ENCODE measurements at places on chromosomes 1 and 21.

- no peak for DNase-seq
These were observed 95.6 kb downstream of the CENPF start for GRCh38 chr1:214698559-214698958.

GRCh38 chr1:32426489-32427255 is 32.4 kb upstream of the BSDC1 start:
- peak; percentile 39 for DNase-seq

DNA sequence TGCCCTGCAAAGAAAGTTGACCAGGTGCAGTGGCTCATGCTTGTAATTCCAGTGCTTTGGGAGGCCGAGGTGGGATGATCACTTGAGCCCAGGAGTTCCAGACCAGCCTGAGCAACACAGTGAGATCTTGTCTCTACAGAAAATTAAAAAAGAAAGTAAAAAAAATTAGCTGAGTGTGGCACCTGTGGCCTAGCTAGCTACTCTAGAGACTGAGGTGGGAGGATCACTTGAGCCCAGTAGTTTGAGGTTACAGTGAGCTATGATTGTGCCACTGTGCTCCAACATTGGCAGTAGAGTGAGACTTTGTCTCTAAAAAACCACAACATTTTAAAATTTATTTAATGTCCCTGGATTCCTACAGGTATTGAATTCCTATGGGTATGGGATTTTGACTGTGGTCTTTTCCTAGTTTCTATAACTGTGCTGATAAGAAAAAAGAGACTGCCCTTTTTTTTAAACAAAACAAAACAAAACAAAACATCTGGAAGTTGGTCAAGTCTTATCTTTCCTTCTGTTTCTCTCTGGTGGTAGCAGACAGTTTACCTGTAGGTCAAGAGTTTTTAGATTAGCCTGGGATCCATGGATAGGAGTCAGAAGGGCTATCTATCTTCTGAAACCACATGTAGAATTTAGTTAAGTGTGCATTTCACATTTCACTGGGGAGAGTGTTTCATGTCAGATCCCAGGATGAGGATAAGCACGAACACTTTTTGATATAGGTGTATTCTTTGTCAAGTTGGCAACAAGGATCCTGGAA is 18.8 kb downstream of the UCK2 start:
- DNase-seq: no peak

- no peak for DNase-seq
These were observed 3.2 kb upstream of the CRYBG2 start for GRCh38 chr1:26357121-26357602.

- DNase-seq: no peak
These were observed 170.7 kb upstream of the GALNT2 start for GRCh38 chr1:229896306-229896705.

DNA sequence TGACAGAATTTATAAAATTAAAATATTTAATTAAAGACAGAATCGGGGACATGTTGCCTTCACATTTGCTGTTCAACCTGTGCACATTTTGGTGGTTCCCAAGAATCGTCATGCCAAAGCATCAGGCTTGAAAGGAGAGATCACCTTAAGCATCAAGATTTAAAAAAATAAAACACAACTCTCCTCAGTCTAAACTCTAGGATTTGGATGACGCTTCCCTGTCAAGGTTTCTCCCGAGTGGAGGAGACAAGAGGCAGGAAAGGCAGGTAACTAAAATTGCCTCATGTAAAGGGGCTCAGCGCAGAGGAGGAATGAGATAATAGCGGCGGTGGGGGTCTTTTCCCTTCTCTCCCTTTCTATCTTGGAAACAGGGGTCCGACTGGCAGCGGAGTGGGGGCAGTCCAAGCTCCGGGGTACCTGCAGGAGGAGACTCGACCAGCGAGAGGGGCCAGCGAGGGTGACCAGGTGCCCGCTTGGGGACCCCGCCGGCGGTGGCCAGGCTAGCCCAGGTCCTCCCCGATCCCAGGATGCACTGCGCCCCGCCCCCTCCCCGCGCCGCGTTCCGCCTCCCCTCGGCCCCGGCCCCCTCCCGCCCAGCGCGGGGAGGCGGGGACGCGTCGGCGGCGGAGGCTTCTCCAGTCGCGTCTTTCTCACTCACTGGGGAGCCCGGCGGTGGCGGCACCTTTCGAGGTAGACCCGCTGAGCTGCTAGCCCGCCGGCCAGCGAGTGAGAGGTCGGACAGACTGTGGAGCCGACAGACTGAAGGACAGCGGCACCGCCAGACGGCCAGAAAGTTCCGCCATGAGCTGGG is at the start of gene FNBP1L:
Gene FNBP1L, plus strand, starts transcription at position 638 of the 811 bp plus-strand sequence. Its CDS starts 164 bp downstream, at position 802.
- DNase-seq: peak; percentile 65

DNA sequence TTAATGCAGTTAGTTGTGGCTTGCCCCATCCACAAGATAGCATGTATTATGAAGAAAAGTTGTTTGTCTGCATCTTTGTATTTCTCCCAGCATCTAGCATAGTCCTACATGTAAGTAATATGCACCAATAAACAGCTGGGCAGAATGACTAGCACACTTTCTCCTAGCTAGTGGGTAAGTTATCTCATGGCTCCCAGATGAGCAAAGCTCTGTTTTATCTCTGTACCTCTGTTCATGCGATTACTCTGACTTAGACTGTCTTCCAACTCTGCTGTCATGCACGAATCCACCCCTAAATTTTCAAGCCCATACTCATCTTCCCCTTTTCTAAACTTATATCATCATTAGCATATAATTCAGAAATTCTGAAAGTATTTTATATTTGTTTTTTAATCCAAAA is 37.5 kb upstream of the KCTD3 start:
- no peak for DNase-seq

- DNase-seq: peak; percentile 78
These were observed 15.8 kb upstream of the S100A11 start for GRCh38 chr1:152052606-152053005.

- DNase-seq: no peak
These were observed 91.9 kb downstream of the RYR2 start for GRCh38 chr1:237133921-237134320.

- no peak for DNase-seq
These were observed 2.0 kb downstream of the PRKAA2 start for GRCh38 chr1:56647106-56647505.

GRCh38 chr1:172477741-172478140 is 33.9 kb upstream of the PIGC start:
- DNase-seq: no peak

DNA sequence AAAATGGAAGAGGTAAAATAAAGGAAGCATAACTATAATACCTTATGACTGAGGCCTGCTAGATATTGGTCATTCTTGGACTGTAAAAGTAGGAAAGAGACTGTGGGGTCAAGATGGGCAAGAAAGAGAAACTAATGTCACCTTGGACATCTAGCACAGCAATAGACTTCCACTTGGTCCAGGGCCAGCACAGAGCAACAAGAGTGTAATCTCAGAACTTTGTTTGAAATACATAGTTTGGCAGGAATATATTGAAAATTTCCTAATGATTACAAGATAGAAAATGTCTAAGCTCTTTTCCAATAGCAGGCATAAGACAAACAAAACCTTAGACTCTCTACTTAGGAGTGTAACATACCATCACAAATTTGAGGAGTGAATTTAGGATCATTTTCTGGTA is 4.6 kb downstream of the LRRC8C start:
- DNase-seq: no peak

- DNase-seq: no peak
These were observed 203.7 kb upstream of the RUNX1 start for GRCh38 chr21:35252831-35253230.

GRCh38 chr1:55015123-55015522 is 16.4 kb downstream of the BSND start:
- peak; percentile 93 for DNase-seq

DNA sequence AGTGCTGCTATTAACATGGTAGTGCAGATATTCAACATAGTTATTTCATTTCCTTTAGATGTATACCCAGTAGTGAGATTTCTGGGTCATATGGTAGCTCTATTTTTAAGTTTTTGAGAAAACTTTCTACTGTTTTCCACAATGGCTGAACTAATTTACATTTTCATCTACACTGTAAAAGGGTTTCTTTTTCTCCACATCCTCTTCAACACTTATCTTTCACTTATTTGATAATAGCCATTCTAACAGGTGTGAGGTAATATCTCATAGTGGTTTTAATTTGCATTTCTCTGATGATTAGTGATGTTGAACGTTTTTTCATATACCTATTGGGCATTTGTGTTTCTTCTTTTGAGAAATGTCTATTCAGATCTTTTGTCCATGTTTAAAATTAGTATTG is 149.8 kb downstream of the PDE4B start:
- DNase-seq: no peak

GRCh38 chr1:26696654-26697430 is 1.0 kb downstream of the ARID1A start:
- no peak for DNase-seq

GRCh38 chr1:19433719-19433998 is 51.7 kb downstream of the CAPZB start:
- no peak for DNase-seq

DNA sequence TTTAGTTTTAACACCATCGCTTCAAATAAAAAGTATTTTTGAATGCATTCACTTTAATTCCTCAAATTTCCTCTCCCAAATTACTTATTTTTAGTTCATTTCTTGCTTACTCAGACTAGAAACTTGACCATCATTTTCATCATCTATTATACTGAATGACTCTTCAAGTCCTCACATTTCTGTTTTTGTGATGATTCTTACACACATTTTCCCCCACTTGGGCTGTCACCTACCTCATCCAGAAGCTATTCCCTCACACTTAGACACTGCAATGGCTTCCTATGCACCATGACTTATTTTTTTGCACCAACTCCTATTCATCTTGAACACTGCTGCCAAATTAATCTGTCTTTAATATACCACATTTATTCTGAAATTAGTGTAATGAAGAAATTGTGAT is 239.6 kb upstream of the DUSP10 start:
- no peak for DNase-seq

DNA sequence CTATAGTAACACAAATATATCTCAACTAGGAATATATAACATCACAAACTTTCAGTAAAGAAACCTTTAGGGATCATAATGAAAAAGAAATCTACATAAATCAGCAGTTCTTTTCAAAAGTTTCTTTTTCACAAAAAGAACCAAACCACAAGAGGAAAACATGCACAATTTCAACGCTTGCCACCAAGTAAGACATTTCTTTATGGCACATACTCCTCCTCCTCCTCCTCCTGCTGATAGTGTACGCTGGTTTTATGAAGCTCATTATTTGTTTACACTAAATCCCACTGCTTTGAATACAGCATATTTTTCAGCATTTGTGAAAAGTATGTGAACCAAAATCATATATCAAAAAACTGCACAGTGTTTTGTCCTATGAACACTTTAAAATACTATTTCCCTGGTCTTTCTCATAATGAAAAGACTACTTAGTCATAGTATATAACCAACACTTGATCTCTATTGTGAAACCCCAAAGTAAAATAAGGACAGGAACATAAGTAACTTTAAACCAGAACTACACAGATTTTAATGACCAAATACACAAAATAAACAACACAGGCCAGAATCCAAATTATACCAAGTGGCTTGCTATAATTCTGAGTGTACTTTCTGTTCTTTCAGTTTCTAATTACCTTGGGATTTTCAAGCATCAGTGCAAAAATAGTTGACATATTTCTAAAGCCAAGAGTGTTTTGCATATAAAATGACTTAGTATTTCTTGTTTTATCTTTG is 184.2 kb downstream of the EIF4G3 start:
- no peak for DNase-seq

GRCh38 chr1:114081437-114082303 is 72.0 kb downstream of the SYT6 start:
- DNase-seq: no peak

GRCh38 chr1:211082824-211083223 is 51.1 kb downstream of the KCNH1 start:
- DNase-seq: peak; percentile 25

DNA sequence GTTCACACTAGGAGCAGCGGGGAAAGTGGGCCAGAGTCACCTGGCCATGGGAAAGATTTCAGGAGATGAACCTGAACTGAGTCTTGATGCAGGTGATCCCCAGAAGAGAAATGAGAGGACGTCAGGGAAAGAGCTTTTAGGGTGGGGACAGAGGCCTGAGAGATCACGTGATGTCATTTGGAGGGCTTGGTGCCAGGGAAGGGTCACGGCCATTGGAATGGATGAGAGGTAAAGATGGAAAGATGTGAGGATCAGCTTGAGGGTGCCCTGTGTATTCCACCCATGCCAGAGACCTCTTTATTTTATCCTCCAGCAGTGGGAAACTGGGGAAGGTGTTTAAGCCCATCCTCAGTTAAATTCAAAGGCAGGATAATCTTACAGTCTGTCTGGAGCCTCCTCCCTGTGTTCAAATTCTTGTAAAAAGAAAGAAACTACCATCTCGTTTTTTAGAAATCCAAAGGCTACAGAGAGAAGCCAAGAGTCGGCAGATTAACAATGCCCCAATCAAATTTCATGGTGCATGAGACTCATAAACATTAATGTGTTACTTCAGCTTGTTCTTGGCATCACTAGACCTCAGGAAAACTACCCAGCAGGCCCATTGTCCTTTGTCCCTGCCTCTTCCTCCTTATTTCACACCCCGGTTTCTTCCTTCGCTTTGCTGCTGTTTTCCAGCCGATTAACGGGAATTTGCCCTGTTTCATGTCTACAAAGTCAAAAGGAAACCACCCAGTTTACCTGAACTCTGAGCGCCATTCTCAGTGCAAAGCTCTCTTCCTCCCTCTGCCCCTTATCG is 93.1 kb upstream of the LRRC8D start:
- DNase-seq: no peak

Data from cerebellar cortex (tissue), 1 donor.